ENCODE measurements at places on chromosomes 3 and 15.

DNA sequence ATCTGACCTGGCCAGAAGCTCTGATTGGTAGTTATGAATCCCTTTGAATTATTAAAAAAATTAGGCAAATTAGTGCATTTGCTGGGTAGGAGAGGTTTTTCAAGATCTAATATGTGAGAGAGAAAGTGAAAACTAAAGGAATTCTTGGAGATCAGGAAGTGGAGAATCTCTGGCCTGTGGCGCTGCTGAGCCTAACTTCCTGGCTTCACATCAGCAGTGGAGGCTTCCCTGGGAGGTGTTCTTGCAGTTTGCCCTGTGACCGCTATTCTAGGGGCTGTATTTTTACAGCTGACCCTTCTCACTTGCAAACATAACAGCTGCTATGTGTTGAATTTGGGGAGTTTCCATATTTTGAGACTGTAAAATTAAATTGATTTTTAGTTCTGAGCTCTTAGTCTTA lies 166.4 kb downstream of the ATG7 start:
- no peak for DNase-seq

GRCh38 chr3:9250236-9250635 lies 790 bp upstream of the SRGAP3 start:
- no peak for DNase-seq

- no peak for DNase-seq
Measured at GRCh38 chr3:64748244-64748904, 60.6 kb upstream of the ADAMTS9 start.

DNA sequence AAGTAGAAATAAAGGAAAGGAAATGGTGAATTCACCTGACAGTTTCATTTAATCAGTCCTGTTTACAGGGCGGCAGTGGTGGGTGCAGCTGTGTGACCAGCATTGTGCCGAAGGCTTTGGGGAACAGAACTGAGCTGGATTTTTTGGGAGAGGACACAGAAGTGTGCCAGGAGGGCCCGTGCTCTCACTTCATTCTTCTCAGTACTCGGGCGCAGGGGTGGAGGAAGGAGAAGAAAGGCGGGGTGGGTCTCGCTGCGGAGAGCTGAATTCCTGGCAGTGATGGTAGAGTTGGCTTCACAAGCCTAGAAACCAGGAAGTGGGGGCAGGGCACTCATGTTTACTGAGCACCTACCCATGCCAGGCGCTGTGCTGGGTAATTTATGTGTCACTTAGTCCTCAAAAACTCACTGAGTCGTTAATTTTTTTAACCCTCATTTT lies 64.6 kb downstream of the CRTC3 start:
- peak; percentile 71 for DNase-seq

DNA sequence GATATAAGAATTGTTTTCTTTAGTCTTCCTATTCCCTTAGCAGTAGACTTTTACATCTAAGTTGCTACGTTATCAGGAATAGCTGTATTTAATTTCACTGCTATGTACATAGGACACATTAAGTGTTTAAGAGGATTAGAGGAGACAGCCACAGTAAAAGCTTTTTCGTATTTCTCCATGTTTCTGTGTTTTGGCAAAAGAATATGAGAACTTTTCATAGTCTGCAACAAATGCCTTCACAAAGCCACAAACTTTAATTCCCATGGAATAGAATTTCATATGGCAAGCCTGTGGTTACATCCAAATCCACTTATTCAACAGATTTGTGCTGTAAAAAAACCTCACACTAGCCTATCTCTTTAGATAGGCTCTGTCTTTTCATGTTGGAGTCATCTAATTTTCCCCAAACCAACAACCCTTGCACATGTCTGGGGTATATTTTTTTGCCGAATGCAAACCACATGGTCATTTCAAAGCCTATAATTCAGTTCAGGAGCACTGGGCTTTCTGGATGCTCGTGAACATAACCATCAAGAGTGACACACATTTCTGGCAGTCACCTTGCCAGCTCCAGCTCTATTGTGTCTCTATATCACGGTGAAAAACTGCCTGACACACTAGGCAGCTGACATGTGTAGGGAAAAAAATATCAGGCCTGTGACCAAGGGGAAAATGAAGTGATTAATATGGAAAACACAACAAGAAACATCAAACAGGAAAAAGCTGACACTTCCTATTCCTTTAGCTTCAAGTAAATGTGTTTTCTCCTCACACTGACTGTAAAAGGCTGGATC lies 19.2 kb downstream of the PLD1 start:
- no peak for DNase-seq

DNA sequence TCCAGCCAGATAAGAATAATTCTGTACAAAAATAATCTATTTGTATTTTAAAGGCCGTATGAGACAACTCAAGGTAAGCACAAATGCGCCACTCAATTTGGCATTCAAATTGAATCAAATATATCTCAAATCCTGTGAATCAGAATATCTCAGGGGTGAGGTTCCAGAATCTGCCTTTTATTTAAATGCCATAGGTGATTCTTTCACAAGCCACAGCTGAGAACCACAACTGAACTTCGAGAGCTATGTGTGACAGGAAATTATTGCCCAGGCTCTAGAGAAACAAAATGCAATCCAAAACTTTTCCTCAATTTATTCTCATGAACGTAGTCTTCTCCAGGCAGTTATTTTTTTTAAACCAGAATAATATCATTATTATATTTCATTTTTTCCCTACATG lies 11.9 kb downstream of the ATP8B4 start:
- no peak for DNase-seq

DNA sequence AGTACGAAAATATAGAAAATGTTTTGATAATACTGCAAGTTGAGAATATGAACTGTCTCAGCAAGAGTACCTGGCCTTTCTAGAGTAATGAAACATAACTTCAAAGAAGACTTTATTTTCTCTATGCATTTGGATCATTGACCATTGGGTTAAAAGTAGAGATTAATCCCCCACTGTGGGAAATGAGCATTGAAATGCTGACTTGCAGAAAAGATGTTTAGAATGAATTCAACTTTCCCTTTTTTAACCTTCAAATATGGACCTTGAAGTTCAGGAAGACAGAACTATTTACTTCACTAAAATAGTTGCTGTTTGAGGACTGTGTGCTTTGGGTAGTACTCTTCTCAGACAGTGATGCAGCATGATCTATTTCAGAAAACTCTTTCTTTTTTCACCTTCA lies 75.7 kb downstream of the NLGN1 start:
- DNase-seq = no peak

DNA sequence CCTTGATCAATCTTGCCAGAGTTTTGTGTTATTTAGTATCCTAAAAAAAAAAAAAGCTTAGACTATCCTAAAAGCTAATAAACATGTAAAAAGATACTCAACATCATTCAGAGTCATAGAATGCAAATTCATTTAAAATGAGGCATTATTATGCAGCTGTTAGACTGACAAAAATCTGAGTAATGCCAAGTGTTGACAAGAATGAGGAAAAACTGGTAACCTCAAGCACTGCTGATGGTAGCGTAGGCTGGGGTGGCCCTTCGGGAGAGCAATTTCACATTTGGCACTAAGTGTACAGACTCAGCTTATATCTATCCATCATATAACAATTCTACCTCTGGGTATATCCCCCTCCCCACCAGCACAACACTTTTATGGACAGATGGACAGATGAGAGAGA lies 280.4 kb downstream of the RAP2B start:
- no peak for DNase-seq

- DNase-seq = no peak
Measured at GRCh38 chr3:126807795-126808194, 103.8 kb downstream of the CHCHD6 start.

DNA sequence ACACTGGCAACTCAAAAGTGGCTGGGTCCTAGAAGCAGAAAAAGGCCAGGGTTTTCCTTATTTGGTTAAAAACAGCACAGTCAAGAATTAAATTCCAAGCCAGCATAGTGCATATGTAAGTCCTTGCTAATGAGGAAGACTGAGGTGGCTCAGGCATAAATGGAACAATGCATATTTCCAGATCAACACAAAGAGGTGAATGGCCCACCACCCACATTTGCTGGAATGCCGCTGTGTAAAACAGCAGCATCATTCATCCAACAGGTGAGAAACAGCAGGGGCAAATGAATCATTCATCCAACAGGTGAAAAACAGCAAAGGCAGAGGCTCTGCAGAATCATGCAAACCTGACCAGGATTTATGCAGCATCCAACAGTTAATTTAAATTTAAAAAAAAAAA lies 32.9 kb downstream of the GPR176 start:
- no peak for DNase-seq

GRCh38 chr3:142852009-142852408 lies 36.9 kb downstream of the PCOLCE2 start:
- DNase-seq = no peak

- no peak for DNase-seq
Measured at GRCh38 chr3:59290358-59290757, 240.5 kb upstream of the CFAP20DC start.

- DNase-seq = no peak
Measured at GRCh38 chr3:178088963-178089362, 447.3 kb upstream of the KCNMB2 start.

GRCh38 chr3:15295506-15295905 lies 36.9 kb downstream of the SH3BP5 start:
- DNase-seq = no peak

DNA sequence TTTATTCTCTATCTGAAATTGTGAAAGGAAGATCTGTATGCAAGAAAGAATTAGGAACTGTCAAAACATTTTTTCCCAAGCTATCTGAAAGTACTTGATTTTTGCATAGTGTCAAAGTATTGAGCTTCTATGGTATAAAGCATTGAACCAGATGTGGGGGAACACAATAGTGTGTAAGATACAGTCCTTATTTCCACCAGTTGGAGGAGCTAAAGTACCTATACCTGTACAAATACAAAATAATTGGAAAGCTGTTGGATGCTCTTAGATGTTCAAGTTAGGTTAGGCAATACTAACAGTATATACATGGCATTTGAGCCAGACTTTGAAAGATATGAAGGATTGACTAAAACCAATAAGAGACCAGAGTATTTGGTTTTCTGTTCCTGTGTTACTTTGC lies 148.4 kb downstream of the B3GALNT1 start:
- no peak for DNase-seq

GRCh38 chr15:81023483-81024264 lies 23.0 kb downstream of the TLNRD1 start:
- DNase-seq = no peak

- DNase-seq = no peak
Measured at GRCh38 chr3:188241072-188241471, 87.1 kb downstream of the LPP start.

- DNase-seq = no peak
Measured at GRCh38 chr15:85318048-85318731, 62.2 kb upstream of the AKAP13 start.

DNA sequence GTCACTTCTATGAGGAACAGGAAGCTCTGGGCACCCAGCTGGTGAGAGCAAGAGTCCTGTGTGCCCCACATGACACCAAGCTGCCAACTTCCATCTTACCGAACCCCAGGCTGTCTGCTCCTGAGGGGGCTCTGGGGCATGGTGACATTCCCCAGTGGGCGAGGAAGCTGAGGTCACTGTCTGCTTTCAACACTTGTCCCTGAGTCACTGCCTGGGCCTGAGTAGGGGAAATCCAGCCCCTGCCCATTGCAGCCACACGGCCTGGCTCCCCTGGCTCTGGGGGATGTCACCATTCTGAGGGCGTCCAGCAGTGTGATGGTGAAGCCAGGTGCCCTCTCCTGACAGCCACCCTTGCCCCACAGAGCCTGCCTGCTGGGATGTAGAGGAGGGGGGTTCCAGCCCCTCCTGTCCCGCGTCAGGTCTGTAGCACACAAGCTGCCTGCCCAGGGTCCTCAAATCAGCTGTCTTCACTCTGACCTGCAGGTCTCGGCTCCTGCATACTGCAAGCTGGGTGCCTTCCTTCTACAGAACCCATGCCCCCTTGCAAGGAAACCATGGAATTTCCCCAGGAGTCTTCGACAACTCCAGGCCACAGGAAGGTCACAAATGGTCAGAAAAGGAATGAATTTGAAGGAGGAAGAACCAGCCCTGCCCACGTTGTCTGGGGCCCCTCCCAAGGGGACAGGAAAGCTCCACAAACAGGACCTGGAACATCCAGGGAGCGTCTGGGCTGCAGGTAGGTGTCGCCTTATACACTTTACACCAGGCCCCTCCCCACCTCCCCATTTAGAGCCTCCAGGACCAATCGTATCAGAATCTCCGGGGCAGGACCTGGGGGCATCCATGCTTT lies 69.9 kb upstream of the GATM start:
- DNase-seq = no peak

DNA sequence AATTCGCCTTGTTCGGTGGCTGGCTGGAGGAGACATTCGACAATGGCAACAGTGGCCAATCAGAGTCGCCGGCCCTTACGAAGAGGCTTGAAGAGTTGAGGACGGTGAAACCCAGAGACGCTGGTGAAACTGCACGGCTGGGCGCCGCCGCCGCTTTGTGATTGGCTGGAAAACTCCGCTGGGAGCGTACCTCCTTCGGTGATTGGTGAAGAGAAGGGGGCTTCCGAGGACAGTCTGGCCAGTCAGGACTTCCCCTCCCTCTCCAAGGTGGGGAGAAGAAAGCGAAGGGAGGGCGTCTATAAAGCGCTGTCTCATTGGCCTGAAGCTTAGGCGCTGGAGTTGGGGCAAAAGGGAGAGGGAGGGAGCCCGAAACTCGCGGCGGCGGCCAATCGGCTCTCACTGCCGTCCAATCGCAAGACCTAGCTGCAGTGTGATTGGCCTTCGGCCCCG lies 554 bp upstream of the GSK3B start:
- no peak for DNase-seq

DNA sequence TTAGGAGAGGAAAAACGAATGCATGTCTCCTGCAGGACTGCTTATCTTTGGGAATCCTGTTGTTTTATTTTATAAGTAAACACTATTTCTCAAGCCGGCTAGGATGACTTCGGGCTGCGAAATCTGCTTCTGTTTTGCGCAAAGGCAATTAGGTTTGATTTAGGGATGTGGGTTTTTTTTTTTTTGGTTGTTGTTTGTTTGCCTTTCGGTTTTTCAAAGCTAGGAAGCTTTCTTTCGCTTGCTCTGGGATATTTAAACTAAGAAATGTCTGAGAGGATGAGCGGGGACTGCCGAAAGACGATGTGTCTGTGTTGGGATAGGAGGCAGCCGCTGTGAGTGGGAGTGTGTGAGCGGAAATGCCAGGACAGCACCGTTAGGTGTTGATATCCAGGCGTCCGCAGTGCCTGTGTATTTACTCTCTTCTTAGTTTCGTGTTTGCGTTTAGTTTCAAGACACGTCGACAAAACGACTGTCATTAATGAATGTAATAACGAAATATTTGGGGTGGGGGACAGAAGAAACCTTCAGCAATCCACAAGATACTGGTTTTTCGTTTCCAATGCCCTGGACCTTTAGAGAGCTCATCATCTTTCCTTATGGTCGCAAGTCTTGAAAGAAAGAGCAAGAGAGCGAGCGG lies 604 bp downstream of the ISL2 start:
- DNase-seq = no peak

DNA sequence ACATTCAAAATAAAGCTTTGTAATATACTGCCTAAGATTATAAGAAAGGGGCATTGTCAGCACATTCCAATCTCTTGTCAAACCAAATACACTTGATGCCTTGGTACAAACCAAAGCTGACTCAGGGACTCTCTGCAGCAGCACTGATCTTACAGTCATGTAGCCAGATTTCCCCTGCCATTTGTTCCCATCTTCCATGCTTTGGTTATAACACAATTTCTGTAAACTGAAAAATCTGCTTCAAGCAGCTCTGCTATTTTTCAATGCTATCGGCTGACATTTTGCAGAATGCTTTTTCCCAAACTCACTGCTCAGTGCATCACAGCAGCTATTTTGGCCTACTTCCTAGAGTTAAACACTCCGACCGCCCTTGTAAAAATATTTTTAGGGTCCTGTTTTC lies 18.2 kb downstream of the PLOD2 start:
- no peak for DNase-seq

Measured in stimulated activated CD8-positive, alpha-beta memory T cell treated with anti-CD3 and anti-CD28 coated beads, Interleukin-2, amount 100 ng/mL, for 1 hour (primary cell).